ENCODE measurements at places on chromosomes 13 and 19. TPM values are rescaled to one million over a fixed set of nuclear protein-coding genes. Genes with fewer than 3 reads are reported as not detected.

DNA sequence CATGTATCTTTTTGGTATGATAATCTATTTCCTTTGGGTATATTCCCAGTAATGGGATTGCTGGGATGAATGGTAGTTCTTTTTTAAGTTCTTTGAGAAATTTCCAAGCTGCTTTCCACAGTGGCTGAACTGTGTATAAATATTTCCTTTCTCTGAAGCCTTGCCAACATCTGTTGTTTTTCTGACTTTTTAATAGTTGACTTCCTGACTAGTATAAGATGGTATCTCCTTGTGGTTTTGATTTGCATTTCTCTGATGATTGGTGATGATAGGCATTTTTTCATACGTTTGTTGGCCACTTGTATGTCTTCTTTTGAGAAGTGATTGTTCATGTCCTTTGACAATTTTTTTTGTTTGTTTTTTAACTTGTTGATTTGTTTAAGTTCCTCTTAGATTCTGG, 61.6 kb upstream of the PCDH17 start:
- H3K36me3 ChIP-seq: no peaks in the 10 kb centered on the region
- no peak for DNase-seq
- no peaks in the 10 kb centered on the region for H3K4me1 ChIP-seq
- H3K27ac ChIP-seq: no peak overlapping the region
- no peaks in the 10 kb centered on the region for H3K27me3 ChIP-seq

The ADGRE3 gene
- total RNA-seq: not detected

DNA sequence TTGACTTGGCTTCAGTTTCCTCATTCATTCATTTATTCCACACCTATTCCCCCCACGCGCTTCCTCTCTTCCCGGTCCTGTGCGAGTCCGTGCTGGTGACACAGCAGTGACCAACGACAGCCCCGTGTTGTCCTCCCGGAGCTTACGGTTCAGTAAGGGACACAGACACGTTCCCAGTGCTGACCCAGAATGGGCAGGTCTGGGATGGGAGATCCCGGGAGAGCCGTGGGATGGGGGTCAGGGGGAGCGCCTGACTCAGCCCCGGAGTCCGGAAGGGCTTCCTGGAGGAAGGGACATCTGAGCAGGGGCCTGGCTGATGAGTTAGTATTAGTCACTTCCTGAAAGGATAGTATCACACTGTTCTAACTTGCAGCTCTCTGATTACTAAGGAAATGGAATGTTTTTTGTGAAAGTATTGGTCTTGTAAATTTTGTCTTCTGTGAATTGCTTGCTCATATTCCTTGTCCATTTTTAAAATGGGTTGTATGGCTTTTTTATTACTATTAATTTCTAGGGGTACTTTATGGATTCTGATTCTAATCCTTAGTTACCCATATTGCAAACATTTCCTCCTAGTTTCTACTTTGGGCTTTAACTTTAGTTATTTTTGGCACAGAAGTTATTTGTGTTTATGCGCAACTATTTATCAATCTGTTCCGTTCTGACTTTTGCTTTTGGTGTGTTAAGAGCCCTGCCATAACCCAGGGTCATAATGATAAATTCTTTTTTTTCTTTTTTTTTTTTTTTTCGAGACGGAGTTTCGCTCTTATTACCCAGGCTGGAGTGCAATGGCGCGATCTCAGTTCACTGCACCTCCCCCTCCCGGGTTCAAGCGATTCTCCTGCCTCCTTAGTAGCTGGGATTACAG, 708 bp upstream of the ERCC1 start:
- no peaks in the 10 kb centered on the region for H3K27me3 ChIP-seq
- DNase-seq: no peak
- peak overlapping the region; percentile 91 for H3K27ac ChIP-seq
- no peaks in the 10 kb centered on the region for H3K36me3 ChIP-seq

The ZNF136 gene
- total RNA-seq: 4.9 TPM

DNA sequence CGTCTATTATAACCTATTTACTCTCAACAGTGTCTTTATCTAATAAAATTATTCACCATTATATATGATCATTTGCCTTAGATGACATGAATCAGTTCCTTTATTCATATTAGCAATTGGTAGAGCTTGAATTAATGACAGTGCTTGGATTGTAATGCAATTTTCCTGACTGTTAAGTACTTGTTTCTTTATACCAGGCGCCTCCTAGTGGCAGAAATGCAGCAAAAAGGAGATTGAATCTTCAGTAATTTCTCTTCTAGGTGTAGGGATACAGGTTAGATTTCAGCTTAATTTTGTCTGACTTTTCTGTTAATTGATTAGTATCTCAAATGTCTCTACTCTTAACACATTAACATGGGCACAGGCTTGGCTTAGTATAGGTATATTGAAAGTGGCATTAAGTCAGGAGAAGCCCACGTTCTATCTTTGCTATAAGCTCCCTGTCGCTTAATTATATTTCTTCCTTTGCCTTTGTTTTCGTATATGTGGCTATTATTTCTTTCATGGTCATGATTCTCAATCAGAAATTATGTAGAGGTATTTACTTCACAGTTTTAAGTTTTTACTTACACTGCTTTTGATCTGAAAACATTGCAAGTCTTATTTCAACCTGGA, 9.1 kb upstream of the LHFPL6 start:
- no peak overlapping the region for H3K27ac ChIP-seq
- H3K4me1 ChIP-seq: no peaks in the 10 kb centered on the region
- H3K36me3 ChIP-seq: no peaks in the 10 kb centered on the region
- no peak for DNase-seq
- H3K4me3 ChIP-seq: no peak overlapping the region

The SIAH3 gene
- total RNA-seq: not detected

- no peak for DNase-seq
- no peak overlapping the region for H3K4me3 ChIP-seq
- no peaks in the 10 kb centered on the region for H3K27me3 ChIP-seq
- H3K36me3 ChIP-seq: no peaks in the 10 kb centered on the region
- peaks cover 55% of the 10 kb centered on the region for H3K4me1 ChIP-seq
Measured at GRCh38 chr19:14368011-14368513, 13.2 kb upstream of the ADGRE5 start.

DNA sequence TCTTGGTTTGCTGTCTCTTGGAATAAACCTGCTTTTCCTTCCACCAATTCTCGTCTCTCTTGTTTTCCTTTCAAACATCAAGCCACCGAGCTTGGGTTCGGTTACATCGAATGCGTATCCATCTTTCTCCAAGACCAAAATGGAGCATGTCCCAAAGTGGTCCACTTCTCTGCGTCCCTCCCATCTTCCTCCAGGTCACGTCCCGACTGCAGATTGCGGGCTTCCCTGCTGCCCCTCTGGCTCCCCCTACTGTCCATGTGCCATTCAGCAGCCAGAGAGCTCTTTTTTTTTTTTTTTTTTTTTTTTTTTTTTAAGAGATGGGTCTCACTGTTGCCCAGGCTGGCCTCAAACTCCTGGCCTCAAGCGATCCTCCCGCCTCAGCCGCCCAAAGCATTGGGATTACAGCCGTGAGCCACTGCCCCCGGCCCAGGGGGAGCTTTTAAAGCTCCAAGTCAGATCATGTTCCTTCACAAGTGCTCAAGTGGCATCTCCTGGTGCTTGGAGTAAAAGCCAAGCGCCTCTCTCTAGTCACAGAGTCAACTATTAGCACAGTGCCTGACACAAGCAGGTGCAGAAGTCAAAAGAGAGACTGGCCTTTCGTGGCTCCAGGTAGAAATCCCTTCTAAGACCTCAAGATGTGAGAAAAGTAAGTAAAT, 10.0 kb downstream of the COL5A3 start:
- H3K27me3 ChIP-seq: no peaks in the 10 kb centered on the region
- H3K27ac ChIP-seq: no peak overlapping the region
- H3K36me3 ChIP-seq: no peaks in the 10 kb centered on the region
- H3K4me3 ChIP-seq: no peak overlapping the region

- H3K27ac ChIP-seq: no peak overlapping the region
- DNase-seq: no peak
- H3K36me3 ChIP-seq: no peaks in the 10 kb centered on the region
- no peaks in the 10 kb centered on the region for H3K27me3 ChIP-seq
- no peak overlapping the region for H3K4me3 ChIP-seq
Measured at GRCh38 chr13:48828962-48829411, 146.7 kb upstream of the FNDC3A start.

GRCh38 chr13:23718996-23719395, 148.8 kb downstream of the TNFRSF19 start:
- no peaks in the 10 kb centered on the region for H3K36me3 ChIP-seq
- no peak overlapping the region for H3K4me3 ChIP-seq
- no peak overlapping the region for H3K27ac ChIP-seq
- H3K4me1 ChIP-seq: no peaks in the 10 kb centered on the region
- H3K27me3 ChIP-seq: no peaks in the 10 kb centered on the region
- no peak for DNase-seq

DNA sequence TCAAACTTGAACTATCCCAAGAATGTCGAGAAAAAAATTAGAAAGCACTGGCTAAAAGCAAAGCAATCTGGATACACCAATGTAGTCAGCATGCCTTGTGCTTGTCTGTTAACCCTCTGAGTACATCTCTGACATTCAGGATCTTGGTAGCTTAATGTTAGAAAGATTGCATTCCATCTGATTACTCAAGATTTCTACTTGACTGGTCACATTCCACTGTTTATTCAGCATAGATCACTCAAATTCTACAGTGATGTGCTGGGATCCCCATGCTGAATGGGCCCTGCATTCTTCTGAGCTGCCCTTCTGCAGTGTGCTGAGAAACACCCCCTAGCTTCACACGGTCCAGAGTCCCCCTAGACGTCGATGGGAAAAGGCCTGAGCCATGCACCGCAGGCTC, 295.4 kb upstream of the MAB21L1 start:
- H3K27ac ChIP-seq: no peak overlapping the region
- no peaks in the 10 kb centered on the region for H3K27me3 ChIP-seq
- H3K36me3 ChIP-seq: no peaks in the 10 kb centered on the region
- no peak overlapping the region for H3K4me3 ChIP-seq
- H3K4me1 ChIP-seq: no peaks in the 10 kb centered on the region

The DNM2 gene
- 128 TPM for total RNA-seq

The KLF1 gene
- 0.24 TPM for total RNA-seq

The NUDT15 gene
- 12.0 TPM for total RNA-seq

The PRR20D gene
- total RNA-seq: not detected

- no peak overlapping the region for H3K27ac ChIP-seq
- DNase-seq: no peak
- H3K4me3 ChIP-seq: no peak overlapping the region
Measured at GRCh38 chr13:91153372-91153771, 194.1 kb upstream of the MIR17HG start.

The ZNF724 gene
- total RNA-seq: 7.3 TPM

The HSD11B1L gene
- 1.5 TPM for total RNA-seq

- H3K4me1 ChIP-seq: peaks cover 5% of the 10 kb centered on the region
- H3K36me3 ChIP-seq: peaks cover 5% of the 10 kb centered on the region
- peak overlapping the region; percentile 80 for H3K27ac ChIP-seq
- H3K4me3 ChIP-seq: peak overlapping the region; percentile 79
- no peaks in the 10 kb centered on the region for H3K27me3 ChIP-seq
- DNase-seq: no peak
Measured at GRCh38 chr19:14530005-14530348, 583 bp downstream of the TECR start.

The SPACA4 gene
- not detected for total RNA-seq

- no peak overlapping the region for H3K4me3 ChIP-seq
- H3K27ac ChIP-seq: no peak overlapping the region
- no peak for DNase-seq
- no peaks in the 10 kb centered on the region for H3K27me3 ChIP-seq
Measured at GRCh38 chr13:34638897-34639296, 303.2 kb upstream of the NBEA start.

The PTGIR gene
- total RNA-seq: 17.9 TPM

DNA sequence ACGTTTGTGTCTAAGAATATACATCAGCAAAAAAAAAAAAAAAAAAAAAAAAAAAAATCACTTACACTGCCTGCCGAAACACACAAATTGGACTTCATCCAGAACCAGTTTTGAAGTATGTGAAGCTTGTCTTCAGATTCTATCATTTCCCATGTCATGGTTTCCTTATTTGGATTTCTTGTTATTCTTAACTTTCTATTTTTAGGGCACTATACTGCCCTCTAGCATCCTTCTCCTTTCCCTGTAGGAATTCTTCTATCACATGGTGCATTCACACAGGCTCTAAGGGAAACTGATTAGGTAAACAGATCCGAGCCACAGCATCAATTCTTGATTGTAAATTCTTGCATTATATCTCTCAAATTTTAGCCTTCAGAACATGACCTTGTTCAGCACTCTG, 1507.5 kb downstream of the OLFM4 start:
- no peaks in the 10 kb centered on the region for H3K27me3 ChIP-seq
- H3K27ac ChIP-seq: no peak overlapping the region
- no peaks in the 10 kb centered on the region for H3K36me3 ChIP-seq

DNA sequence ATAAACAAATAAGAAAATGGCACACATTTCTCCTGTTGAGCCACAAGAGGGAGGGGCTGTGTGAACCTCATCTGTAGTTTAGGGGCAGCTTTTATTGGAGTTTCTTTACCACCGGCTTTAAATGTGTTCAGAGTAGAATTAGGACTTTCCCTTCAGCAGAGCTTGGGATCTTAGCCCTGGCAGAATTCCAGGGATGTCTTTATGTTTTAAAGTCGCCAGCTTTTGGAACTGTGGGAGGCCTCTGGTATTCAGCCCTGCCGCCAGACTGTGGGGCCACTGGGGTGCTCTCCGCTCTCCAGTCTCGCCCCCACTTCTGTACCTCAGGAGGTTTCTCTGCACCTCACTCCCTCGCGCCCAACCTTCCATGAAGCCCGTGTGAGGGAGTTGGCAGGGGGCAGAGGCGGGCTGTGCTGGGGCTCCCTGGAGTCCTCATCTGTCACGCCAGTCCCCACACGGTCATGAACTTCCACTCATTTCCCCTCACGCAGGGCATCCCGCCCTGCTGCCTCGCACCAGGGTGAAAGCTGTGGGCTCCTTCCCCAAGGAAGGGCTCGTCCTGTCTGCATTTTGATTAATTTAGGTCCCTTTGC, 31.5 kb downstream of the CCDC8 start:
- H3K4me1 ChIP-seq: no peaks in the 10 kb centered on the region
- no peak overlapping the region for H3K27ac ChIP-seq
- peaks cover 28% of the 10 kb centered on the region for H3K36me3 ChIP-seq
- H3K4me3 ChIP-seq: no peak overlapping the region
- DNase-seq: no peak

- no peaks in the 10 kb centered on the region for H3K36me3 ChIP-seq
- H3K27me3 ChIP-seq: no peaks in the 10 kb centered on the region
- H3K4me3 ChIP-seq: no peak overlapping the region
- no peak for DNase-seq
- H3K27ac ChIP-seq: peak overlapping the region; percentile 32
- H3K4me1 ChIP-seq: peaks cover 17% of the 10 kb centered on the region
Measured at GRCh38 chr19:511101-511851, 4.0 kb downstream of the TPGS1 start.

The EFNA2 gene
- not detected for total RNA-seq

The ZSCAN1 gene
- not detected for total RNA-seq

All from GM12878 (cell line).